Stimulated activated CD8-positive, alpha-beta memory T cell treated with anti-CD3 and anti-CD28 coated beads, Interleukin-2, amount 100 ng/mL, for 48 hours (primary cell): ENCODE measurements at places on chromosomes 12 and 14.

DNA sequence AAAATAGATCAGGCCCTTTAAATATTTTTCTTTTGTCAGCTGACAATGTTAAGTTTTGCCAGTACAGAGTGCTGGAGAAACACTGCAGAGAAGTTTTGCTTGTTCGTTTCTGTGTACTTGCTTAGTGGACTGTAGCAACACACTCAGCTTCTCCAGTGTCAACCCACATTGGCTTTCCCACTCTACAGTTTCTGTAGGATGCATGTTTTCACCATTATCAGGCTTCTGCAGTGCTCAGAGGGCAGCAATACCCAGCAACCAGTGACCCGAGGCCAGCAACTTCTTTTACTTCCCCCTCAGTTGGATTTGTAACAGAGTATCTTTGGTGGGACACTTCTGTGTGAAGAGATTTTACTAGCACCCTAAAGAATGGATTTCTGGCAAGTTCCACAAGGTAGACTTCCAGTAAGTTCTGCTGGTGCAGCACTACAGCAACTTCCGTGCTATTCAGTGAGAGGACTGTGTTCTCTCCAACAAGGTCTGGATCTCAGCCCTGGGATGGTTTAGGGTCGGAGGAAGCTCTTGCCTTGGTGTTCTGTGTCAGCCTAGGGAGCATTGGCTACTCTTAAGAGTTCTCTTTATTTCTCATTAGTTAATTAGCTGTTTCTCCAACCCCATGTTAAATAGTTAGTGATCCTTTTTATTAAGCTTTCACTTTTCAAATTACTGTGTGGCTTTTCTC lies 70.4 kb downstream of the FUT8 start:
- no peak for DNase-seq

DNA sequence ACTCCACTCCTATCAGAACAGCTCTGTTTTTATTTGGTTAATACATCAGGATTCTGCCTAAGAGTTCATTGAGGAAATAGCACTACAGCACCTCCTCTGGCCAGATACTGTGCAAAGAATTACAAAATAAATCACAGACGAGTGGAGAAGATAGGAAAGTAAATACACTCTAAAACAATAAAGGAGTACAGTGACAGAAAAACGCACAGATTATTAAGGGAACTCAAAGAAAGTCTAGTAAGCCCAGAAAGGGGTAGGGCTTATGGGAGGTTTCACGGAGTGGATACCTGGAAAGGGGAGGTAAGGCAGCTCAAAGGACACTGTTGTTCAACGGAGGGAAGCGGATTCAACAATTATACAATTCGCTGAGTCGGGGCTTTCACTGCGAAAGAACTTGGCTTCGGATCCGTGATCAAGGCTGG lies 5.5 kb downstream of the OR10AD1 start:
- no peak for DNase-seq

- DNase-seq = no peak
Measured at GRCh38 chr14:39469094-39469710, 37.0 kb upstream of the FBXO33 start.

- DNase-seq = no peak
Measured at GRCh38 chr14:24673534-24674203, 39.7 kb upstream of the GZMB start.
